ENCODE measurements at places on chromosomes 13 and 19. TPM values are rescaled to one million over a fixed set of nuclear protein-coding genes. Genes with fewer than 3 reads are reported as not detected.

Gene NLRP4
- polyA plus RNA-seq, result not detected

Gene CYP2B6
- polyA plus RNA-seq, result 16.6 TPM

Gene NLRP12
- 0.10 TPM for polyA plus RNA-seq

Gene UQCRFS1
- 45.4 TPM for polyA plus RNA-seq

Gene ARHGAP45
- polyA plus RNA-seq, result 5.8 TPM

Gene MYPOP
- polyA plus RNA-seq, result 3.0 TPM

Gene STOML3
- polyA plus RNA-seq, result not detected

Gene ZNF442
- polyA plus RNA-seq, result 0.67 TPM

Gene NMRK2
- polyA plus RNA-seq, result not detected

Gene ZNF99
- polyA plus RNA-seq, result 0.01 TPM

Gene SETDB2
- 3.5 TPM for polyA plus RNA-seq

Gene ZNF835
- 0.35 TPM for polyA plus RNA-seq
